ENCODE measurements at places on chromosomes 5 and 9.

DNA sequence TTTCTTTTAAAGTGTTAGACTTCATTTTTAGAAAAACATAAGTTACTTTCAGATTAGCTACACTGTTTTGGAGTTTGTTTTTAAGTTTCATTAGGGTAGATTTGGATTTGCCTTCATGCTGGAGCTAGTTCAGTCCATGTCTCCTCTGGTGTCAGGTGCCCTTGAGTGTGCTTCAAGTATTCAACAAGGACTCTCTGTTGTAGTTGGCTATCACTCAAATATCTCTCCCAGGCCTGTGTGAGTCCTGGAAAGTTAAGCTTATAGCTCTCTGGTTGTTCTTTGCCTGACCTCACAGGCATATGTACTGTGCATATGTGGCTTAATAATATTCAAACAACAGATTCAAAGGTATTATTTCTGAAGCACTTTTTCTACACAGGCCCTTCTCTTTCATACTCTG lies 45.4 kb downstream of the PTBP3 start:
- no peak for DNase-seq

GRCh38 chr5:124752854-124753720 lies 6.6 kb upstream of the ZNF608 start:
- DNase-seq: no peak

DNA sequence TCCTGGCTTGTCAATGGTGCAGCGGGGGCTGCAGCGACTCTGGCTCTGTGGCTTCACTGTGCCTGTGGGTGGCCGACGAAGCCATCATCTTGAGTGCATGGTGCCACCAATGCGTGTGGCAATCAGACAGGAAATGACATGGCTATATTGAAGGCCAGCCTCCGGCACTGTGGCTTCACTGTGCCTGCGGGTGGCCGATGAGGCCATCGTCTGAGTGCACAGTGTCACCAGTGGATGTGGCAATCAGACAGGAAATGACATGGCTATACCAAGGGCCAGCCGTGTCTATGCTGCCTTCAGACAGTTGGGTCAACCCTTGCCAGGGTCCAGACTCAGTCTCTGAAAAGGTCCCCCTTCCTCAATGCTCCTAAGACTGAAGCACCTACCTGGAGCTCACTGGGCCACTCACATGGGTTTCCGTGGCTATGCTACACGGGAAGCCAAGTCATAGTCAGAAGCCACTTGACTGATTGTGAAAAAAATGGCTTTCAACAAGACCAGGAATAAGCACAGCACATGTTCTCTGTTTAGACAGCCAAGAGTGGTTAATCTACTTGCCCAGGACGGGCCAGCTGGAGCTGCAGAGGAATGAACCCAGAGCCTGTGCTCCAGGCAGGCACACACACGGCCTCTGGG lies 67.5 kb upstream of the S1PR3 start:
- no peak for DNase-seq

- no peak for DNase-seq
Observed at GRCh38 chr9:77933019-77933418, 98.6 kb downstream of the GNAQ start.

GRCh38 chr5:7272408-7272965 lies 123.5 kb upstream of the ADCY2 start:
- no peak for DNase-seq

GRCh38 chr5:110879675-110880074 lies 140.9 kb downstream of the SLC25A46 start:
- no peak for DNase-seq

DNA sequence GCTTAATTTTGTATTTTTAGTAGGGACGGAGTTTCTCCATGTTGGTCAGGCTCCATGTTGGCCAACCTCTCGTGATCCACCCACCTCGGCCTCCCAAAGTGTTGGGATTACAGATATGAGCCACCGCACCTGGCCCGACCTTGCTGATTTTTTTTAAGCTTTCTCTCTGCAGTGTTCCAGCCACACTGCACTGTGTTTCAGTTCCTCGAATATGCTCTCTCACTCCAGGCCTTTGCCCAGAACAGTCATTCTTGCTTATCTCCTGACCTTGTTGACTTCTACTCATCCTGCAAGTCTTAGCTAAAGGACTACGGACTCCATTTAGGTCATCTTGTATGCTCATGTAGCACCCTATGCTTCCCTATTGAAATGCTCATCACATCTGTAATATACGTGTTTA lies 3.3 kb downstream of the SNAPC3 start:
- no peak for DNase-seq

DNA sequence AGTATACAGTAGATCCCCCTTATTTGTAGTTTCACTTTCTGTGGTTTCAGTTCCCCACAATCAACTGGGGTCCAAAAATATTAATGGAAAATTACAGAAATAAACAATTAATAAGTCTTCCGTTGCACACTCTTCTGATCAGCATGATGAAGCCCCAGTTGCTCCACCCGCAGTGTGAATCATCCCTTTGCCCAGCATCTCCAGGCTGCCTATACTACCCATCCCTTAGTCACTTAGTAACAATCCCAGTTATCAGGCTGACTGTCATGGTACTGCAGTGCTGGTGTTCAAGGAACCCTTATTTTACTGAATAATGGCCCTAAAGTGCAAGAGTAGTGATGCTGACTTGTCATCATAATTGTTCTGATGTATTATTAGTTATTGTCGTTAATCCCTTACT lies 28.9 kb downstream of the SHC3 start:
- DNase-seq: no peak

All from NCI-H1105 treated with DMSO at 0.1 percent for 48 hours (cell line).